ENCODE measurements at places on chromosomes 3 and 15.
A peak's percentile ranks its signal among the peaks of the same experiment; 100 is the strongest.

DNA sequence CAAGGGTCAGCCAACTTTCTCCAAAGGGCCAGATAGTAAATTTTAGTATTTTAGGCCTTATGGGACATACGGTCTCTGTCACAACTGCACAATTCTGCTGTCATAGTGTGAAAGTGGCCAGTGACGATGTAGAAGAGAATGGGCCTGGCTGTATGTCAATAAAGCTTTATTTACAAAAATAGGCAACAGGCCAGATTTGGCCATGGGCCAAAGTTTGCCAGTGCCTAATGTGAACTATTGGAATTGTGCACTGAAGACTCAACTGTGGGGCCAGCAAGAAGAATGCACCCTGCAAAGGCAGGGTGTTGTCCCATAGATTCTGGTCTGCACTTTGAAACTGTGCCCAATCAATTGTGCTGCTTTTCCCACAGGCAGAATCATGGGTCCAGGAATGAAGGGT, 69.4 kb upstream of the PRR23E start:
- no peak for DNase-seq

DNA sequence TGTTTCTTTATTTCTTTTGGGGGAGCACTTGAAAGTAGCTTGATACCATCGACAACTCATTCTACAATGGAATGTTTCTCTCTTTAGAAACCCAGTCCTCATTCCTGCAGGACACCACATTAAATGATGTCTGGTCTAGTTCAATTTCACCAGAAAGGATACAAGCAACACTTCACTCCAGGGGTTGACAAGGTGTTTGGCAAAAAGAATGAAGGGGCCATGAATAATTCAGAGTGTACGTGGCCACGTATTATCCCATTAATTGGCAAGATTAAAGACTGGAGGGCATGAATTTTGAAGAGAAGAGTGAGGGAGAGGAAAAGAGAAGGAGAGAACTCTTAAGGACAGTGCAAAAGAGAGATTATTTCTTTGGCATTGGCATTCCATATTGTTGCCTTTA, 705 bp downstream of the TMPRSS7 start:
- no peak for DNase-seq

GRCh38 chr3:12681089-12681942, 17.4 kb upstream of the RAF1 start:
- no peak for DNase-seq

GRCh38 chr3:179837374-179837773, 184.5 kb downstream of the USP13 start:
- no peak for DNase-seq

- DNase-seq: no peak
Measured at GRCh38 chr3:42157540-42158538, 66.7 kb downstream of the TRAK1 start.

GRCh38 chr3:111332488-111333080, 209.4 kb upstream of the CD96 start:
- DNase-seq: no peak

DNA sequence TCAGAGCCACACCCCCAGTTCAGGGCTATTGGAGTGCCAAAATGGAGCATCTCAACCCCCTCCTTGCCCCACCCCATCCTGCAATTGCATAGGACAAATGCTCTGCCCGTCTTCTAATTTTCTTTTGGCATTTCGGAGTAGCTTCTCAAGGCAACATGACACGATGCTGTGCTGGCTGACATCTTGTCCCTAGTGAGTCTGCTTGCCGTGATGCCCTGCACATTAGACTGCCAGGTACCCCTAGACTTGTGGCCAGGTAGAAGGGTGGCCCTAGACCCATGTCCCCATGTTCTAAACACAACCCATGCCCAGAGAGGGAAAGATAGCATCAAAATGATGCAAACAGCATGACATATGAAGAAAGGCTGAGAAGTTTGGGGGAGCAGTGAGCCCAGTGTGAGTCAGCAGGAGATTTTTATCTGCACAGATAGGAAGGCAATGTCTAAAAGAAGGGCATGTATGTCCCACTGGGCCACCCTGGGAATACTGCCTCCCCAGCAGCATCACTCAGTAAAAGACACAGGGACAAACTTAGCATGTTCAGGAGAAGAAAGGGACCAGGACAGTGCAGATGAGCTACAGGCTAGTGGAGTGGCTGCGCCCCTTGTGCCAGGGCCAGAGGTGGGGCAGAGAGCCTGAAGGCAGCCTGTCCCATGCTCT, 36.8 kb downstream of the CA12 start:
- no peak for DNase-seq

- peak; percentile 34 for DNase-seq
Measured at GRCh38 chr3:136819731-136820679, 1.1 kb downstream of the SLC35G2 start.

DNA sequence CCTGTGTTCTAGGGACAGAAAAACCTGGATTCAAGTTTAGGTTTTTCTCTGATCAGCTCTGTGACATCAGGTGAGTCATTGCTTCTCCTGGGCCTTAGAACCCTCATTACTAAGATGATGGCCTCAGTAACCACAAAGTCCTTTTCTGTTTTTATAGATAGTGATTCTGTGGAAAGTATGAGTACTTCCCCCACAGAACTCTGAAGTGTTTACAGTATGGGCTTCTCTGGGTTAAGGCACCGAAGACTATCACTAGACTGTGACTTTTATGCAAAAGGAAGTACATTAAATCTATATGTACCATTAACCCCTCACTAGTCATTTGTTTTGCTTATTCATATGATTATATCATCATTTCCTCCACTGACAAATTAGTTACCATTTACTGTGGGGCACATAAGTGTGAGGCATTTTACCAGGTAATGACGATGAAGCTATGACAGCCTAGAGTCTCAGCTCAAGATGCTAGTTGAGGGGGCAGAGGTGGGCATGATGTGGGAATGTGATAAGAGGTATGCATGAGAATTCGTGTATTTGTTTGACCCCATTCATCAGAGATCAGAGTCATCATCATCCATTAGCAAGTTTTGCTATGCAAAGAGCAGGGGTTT, 15.0 kb upstream of the RORA start:
- no peak for DNase-seq

GRCh38 chr3:150248116-150248887, 159.8 kb upstream of the TSC22D2 start:
- DNase-seq: no peak

GRCh38 chr15:62782896-62783295, 259.7 kb upstream of the TPM1 start:
- no peak for DNase-seq

- no peak for DNase-seq
Measured at GRCh38 chr3:133878518-133878917, 17.2 kb downstream of the RAB6B start.

DNA sequence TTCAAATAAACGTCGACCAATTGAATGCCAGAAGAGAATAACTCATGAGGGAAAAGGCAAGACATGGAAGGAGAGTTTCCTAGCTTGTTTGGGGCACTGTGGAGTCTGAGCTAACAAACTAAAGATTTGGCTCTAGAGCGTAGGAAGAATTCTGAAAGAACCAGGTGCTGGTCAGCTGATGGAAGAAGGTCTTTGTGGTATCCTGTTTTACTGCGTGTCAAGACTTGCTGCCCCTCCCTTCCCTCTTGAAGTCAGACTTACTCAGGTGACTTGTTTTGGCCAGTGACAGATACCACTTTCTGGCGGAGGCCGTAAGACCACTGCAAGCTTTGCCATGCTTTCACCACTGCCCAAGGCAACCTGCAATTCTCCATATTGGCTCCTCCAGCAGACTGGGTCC, 673 bp upstream of the HCLS1 start:
- DNase-seq: no peak

- no peak for DNase-seq
Measured at GRCh38 chr3:36210840-36211651, 169.3 kb upstream of the STAC start.

GRCh38 chr3:173397161-173398110, at the start of gene NLGN1:
NLGN1 (plus strand) TSS chr3:173397744.
- no peak for DNase-seq

- DNase-seq: no peak
Measured at GRCh38 chr3:118480101-118480860, 554.4 kb downstream of the IGSF11 start.

- no peak for DNase-seq
Measured at GRCh38 chr3:184579513-184579912, 17.9 kb downstream of the EPHB3 start.

DNA sequence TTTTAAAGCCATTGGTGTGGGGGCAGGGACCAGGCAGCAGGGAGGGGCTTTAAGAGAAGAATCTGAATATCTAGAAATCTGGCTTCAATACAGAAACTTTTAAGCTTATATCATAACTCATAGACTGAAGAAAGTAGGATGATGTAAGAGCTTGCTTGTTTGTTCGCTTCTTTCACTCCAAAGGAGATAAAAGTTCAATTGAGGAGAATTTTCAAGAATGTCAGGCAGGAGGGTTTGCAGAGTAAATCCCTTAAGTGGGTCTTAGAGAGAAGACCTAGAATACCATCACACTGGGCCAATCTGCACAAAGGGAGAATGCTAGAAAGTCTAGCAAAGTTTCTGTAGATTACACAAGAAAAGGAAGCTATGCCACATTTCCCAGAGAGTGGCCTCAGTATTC, 4.1 kb upstream of the HLTF start:
- DNase-seq: no peak

DNA sequence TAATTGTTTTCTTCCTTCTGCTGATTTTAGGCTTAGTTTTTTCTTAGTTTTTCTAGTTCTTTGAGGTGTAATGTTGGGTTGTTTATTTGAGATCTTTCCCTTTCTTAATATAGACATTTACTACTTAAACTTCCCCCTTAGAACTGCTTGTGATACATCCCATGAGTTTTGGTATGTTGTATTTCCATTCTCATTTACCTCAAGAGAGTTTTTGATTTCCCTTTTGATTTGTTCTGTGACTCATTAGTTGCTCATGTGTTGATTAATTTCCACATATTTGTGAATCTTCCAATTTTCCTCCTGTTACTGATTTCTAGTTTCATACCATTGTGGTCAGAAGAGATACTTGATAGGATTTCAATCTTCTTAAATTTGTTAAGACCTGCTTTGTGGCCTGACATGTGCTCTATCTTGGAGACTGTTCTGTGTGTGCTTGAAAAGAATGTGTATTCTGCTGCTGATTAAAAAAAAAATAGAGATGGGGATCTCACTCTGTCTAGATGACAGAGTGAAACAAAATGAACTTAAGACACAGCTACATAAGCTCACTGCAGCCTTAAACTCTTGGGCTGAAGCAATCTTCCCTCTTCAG, 22.3 kb downstream of the GRM2 start:
- DNase-seq: no peak

DNA sequence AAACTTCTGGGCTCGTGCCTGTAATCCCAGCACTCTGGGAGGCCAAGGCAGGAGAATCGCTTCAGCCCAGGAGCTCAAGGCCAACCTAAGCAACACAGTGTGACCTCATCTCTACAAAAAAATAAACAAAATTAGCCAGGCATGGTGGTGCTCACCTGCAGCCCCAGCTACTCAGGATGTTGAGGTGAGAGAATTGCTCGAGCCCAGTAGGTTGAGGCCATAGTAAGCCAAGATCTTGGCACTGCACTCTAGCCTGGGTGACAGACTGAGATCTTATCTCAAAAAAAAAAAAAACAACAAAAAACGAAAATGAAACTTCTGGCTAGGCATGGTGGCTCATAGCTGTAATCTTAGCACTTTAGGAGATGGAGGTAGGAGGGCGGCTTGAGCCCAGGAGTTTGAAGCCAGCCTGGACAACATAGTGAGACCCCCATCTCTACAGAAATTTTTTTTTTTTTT, 53.7 kb downstream of the PIK3CB start:
- DNase-seq: no peak

GRCh38 chr3:184177767-184178306, 3.2 kb downstream of the AP2M1 start:
- DNase-seq: no peak

All from HepG2 (cell line).